Fibroblast of skin of scalp (primary cell): ENCODE measurements at places on chromosomes 7 and 10.

DNA sequence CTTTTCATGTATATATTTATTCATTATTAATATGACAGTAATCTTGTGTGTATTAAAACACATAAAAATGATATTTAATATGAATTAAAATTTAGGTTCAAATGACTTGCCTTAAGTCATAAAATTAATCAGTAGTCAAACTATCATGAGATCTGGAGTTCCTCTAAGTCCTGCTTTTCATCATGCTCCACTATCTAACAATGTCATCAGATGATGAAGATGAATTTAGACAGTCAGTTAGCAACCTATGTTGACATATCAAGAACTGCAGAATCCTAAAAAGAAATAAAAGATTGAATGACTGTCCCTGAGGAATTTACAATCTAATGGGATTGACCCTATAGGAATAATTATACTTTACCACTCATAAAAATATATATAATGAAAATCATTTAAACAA is 7.1 kb downstream of the CABCOCO1 start:
- DNase-seq: no peak

DNA sequence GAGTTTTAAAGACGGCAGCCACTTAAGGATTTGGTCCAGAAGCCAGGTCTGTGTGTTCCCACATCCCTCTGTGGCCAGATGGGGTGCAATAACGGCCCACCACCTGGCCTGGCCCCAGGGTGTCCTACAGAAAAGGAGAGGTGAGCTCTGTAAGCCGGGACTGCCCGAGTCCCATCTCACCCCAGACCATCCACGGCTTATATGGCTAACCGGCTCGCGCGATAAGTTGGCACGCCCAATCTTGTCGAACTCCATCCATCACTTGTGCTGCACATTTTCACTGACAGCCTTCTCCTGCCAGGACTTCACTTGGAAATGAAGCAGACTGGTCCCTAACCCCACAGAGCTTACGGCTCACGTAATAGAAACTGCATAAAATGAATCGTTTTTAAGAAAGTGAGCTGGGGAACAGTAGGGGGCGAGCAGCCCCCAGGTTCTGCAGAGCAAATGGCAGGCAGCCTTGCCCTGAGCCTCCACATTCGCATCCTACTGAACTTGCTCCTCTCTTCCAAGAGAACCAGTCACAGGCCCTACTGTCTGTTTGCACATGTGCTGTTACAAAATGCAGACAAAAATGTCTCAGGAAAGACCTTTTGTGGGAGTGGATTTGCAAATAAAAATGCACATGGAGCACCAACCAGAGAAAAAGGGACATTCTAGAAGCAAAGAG is 98.2 kb downstream of the TNS3 start:
- peak; percentile 41 for DNase-seq

- DNase-seq: no peak
Observed at GRCh38 chr7:52961084-52961483, 74.3 kb upstream of the POM121L12 start.

DNA sequence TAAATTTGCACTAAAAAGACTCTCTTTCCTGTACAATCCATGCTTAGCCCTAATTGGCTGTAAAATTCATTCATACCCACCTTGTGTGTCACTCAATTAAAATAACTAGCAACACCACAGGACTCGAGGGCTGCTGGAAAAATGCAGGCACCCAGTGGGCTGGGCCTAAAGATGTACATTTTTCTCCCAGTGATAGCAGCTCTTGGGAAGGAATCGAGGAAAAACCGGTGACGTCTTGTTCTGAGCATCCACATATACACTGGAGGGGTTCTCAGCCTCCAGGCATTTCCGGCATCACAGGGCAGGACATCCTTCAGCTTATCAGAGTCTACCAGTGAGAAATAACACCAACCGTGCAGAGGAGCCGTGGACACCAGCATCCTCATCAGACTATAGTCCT is 85.8 kb upstream of the PITRM1 start:
- peak; percentile 45 for DNase-seq

DNA sequence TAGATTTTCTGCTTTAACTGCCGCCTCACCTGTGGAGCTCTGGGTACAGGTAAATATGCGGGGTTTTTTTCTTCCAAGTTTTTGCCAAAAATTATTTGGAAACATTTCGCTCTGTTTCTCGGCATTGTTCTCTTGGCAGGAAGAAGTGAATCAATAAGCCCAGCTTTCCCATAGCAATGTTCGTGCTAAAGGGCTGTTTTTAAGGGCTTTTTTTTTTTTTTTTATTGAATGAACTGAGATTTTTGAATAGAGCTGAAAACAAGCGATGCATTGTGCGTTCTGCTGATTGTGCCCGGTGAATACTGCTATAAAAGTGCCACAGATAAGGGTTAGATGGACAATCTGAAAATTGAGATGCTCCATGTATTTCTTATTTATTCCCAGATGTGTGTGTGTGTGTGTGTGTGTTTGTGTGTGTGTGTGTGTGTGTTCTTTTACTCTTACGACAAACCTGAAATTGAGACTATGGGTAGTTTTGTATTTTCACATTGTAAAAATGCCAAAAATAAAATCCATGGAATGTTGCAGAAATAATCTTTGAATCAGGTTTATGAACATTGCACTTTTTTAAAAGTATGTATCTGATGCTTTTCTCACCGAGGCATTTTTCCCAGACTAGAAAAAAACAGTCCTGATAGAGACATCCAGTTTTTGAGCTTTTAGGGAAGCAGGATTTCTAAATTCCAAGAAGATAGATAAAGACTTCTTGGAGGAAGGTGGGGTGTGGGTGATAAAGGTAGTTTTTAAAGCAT is 30.5 kb downstream of the KIAA1217 start:
- no peak for DNase-seq

GRCh38 chr7:29281782-29282541 is 87.4 kb downstream of the CHN2 start:
- DNase-seq: peak; percentile 18

GRCh38 chr7:19109000-19109946 is 8.2 kb downstream of the TWIST1 start:
- DNase-seq: peak; percentile 55

GRCh38 chr10:71434760-71435394 is 38.2 kb downstream of the CDH23 start:
- no peak for DNase-seq

DNA sequence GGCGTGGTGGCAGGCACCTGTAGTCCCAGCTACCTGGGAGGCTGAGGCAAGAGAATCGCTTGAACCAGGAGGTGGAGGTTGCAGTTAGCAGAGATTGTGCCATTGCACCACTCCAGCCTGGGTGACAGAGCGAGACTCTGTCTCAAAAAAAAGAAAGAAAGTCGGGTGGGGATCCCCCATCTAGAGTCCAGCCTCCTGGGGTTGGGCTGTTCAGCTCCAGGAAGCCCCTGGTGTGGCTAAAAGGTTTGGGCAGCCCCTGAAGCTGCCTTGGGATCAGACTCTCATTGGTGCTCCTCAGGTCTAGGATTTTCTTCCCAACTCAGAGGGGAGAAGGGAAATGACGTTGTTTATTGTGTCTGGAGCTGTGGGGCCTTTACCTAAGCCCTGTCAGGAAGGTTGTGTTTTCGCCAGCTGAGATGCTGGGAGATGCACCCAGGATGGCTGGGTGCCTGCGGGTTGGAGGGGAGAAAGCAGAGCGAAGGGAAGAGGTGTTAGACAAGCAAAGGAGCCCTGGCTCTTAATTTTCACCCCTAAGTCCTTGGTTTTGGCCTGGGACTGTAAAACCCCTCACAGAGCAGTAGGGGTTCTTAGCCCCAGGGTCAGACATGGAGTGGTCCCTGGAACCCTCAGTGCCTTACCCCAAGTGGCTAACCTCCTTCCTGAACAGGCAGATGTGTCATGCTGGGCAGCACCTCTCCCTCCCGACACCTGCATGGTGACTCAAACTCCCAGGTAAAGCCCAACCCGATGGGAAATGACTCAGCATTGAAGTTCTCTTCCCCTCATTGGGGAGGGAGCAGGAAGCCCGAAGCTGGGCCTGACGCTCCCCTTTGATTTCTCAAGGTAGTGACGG is 21.1 kb downstream of the PLAU start:
- no peak for DNase-seq

GRCh38 chr7:27176524-27176845 is 2.4 kb upstream of the HOXA10 start:
- DNase-seq: no peak

- DNase-seq: no peak
Observed at GRCh38 chr10:93784059-93784458, 26.3 kb downstream of the LGI1 start.

DNA sequence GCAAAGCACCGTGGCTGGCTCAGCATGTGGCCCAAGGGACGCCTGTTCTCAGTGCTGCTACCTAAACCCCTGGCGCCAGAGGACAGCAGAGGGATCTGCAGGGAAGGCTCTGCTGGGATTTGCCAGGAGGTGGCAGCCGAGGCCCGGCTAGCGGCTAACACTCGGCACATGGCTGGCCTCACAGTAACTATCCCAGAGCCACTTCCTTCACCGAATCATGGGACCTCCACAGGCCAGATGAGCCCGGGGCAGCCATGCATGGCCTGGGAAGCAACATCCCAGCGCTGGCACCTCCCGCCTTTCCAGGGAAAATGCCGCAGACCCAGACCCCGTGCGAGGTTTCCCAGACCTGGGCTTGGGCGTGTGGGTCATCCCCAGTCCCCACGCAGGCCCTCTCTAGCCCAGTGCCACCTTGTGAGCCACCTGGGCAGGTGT is 36.4 kb downstream of the DPYSL4 start:
- peak; percentile 80 for DNase-seq

GRCh38 chr10:43444323-43444722 is 7.4 kb downstream of the ZNF487 start:
- DNase-seq: no peak

- no peak for DNase-seq
Observed at GRCh38 chr10:110858297-110858934, 13.3 kb upstream of the PDCD4 start.

DNA sequence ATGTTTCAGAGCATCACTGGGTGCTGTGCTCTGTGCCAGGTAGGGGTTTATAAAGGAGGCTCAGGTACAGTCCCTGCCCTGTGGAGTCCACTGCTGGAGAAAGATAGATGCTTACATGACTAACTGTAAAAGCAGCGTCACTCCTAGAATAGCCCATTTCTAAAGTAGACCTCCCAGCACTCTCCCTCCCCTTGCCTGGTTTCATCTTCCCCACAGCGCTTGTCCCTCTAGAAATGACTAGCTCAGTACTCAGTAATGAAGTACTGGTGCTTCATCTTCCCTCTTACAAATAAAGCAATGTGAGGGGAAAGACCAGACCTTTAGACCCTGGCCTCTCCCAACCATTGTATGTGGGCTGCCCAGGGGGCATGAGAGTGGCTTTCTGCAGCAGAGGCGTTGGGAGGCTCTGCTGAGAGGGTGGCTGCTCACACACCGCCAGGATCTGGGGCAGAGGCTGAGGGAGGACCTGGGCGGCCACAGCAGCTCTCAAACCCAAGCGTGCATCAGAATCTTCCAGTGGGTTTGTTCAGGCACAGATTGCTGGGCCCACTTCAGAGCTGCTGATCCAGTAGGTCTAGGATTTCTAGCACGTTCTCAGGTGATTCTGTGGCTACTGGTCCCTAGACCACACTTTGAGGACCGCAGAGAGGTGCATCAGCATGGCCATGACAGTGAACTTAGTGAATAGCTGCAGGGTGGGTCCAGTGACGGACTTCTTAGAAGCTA is 110.3 kb upstream of the ANLN start:
- no peak for DNase-seq

- DNase-seq: peak; percentile 98
Observed at GRCh38 chr7:80942261-80943041, 23.6 kb upstream of the SEMA3C start.

GRCh38 chr10:3926675-3927525 is 141.9 kb upstream of the KLF6 start:
- peak; percentile 66 for DNase-seq

- peak; percentile 11 for DNase-seq
Observed at GRCh38 chr7:78734626-78735025, 718.8 kb downstream of the MAGI2 start.

DNA sequence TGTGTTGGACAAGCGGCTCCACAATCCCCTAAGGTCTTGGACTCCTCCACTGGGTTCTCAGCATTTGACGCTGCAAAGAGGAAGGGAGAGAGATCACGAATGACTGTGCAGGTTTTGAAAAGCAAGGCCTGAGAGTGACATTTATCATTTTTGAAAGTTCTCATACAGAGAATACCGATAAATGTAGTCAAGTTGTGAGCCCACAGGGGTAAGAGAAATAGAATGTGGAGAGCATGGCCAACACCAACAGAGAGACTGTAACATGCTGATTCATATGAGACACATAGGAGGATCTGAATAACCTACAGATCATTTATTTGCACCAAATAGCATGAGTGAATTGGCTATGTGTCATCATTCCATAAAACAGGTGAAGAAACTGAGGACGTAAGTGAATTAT is 230.5 kb upstream of the MBL2 start:
- no peak for DNase-seq

DNA sequence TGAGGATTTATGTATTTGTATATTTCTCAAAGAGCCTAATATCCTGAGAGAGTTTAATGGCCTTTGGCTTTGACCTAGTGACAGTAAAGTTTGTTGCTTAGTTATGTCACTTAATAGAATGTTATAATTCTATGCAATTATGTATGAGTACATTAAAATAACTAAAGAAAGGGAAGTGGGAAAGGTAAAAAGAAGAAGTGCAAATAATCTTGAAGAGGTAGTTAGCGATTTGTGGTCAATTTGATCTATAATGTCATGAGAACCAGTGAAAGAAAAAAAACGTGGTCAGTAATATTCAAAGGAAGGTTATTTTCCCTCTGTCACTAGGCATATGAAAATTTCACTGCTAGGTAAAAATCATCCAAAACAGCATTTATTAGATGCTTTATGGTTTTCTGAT is 143.4 kb upstream of the LSM8 start:
- no peak for DNase-seq

GRCh38 chr7:128783143-128783861 is 7.7 kb upstream of the OPN1SW start:
- peak; percentile 94 for DNase-seq

- no peak for DNase-seq
Observed at GRCh38 chr10:122931088-122931906, 20.9 kb downstream of the FAM24A start.

DNA sequence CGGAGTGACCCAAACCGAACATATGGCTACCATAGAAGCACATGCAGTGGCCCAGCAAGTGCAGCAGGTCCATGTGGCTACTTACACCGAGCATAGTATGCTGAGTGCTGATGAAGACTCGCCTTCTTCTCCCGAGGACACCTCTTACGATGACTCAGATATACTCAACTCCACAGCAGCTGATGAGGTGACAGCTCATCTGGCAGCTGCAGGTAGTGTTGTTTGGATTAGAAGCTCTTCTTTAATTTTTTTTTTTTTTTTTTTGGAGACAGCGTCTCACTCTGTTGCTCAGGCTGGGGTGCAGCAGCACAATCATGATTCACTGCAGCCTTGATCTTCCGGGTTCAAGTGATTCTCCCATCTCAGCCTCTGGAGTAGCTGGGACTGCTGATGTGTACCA is 45.8 kb downstream of the NRF1 start:
- no peak for DNase-seq

- no peak for DNase-seq
Observed at GRCh38 chr7:136900005-136900404, 31.6 kb downstream of the CHRM2 start.

- DNase-seq: peak; percentile 82
Observed at GRCh38 chr10:62083412-62084267, 182.1 kb downstream of the ARID5B start.

- no peak for DNase-seq
Observed at GRCh38 chr10:79391231-79392019, 44.2 kb downstream of the PPIF start.
